Calu3 (cell line): ENCODE measurements at places on chromosomes 4 and X. TPM values are rescaled to one million over a fixed set of nuclear protein-coding genes. Genes with fewer than 3 reads are reported as not detected.

Gene ARHGAP4
- total RNA-seq: 2.6 and 3.8 TPM in 2 replicates

Gene NOX1
- total RNA-seq: not detected in 2 replicates

Gene FAT4
- 4.6 and 4.7 TPM in 2 replicates for total RNA-seq

Gene PRDX4
- total RNA-seq: 129 and 132 TPM in 2 replicates

Gene GLUD2
- total RNA-seq: 16.3 and 19.6 TPM in 2 replicates

Gene MAB21L2
- 0.17 and 0.29 TPM in 2 replicates for total RNA-seq
